H9 (cell line): ENCODE measurements at places on chromosomes 11 and 22. TPM values are rescaled to one million over a fixed set of nuclear protein-coding genes. Genes with fewer than 3 reads are reported as not detected.

The DGCR2 gene
- total RNA-seq = 47.2 and 50.7 TPM in 2 replicates

The HEPN1 gene
- total RNA-seq = not detected in 2 replicates

The A4GALT gene
- total RNA-seq = 3.4 and 4.8 TPM in 2 replicates

The CTSW gene
- total RNA-seq = not detected in 2 replicates

The UCP3 gene
- 0.77 and 0.85 TPM in 2 replicates for total RNA-seq

The OSBP gene
- 46.7 and 48.5 TPM in 2 replicates for total RNA-seq

The P2RX6 gene
- not detected in 2 replicates for total RNA-seq

The OR8A1 gene
- not detected in 2 replicates for total RNA-seq

The TRIM64 gene
- total RNA-seq = not detected in 2 replicates

The C1QTNF6 gene
- 3.8 and 5.0 TPM in 2 replicates for total RNA-seq

The ME3 gene
- total RNA-seq = 2.2 and 2.8 TPM in 2 replicates

The SHANK3 gene
- total RNA-seq = 8.4 and 8.7 TPM in 2 replicates

The HEPHL1 gene
- total RNA-seq = 0.07 TPM in 1 of 2 replicates, not detected in the other

The KRTAP5-9 gene
- total RNA-seq = not detected in 2 replicates

The LINC01488 gene
- total RNA-seq = not detected in 2 replicates

The OR5A1 gene
- not detected in 2 replicates for total RNA-seq

The OR56B4 gene
- total RNA-seq = not detected in 2 replicates

The DSCAML1 gene
- total RNA-seq = 0.15 and 0.42 TPM in 2 replicates

The GLYATL1 gene
- 2.1 and 2.8 TPM in 2 replicates for total RNA-seq

The OR52W1 gene
- total RNA-seq = not detected in 2 replicates

The LARGE1 gene
- total RNA-seq = 41.7 and 43.5 TPM in 2 replicates

The GRM5 gene
- total RNA-seq = not detected in 2 replicates

The MS4A7 gene
- not detected in 2 replicates for total RNA-seq

The C22orf31 gene
- total RNA-seq = not detected in 2 replicates

The CD6 gene
- not detected in 2 replicates for total RNA-seq

The TRIM22 gene
- 78.6 and 79.9 TPM in 2 replicates for total RNA-seq

The EFEMP2 gene
- total RNA-seq = 22.9 and 26.2 TPM in 2 replicates

The BTG4 gene
- not detected in 2 replicates for total RNA-seq
